ENCODE measurements at places on chromosomes 6 and 20.

DNA sequence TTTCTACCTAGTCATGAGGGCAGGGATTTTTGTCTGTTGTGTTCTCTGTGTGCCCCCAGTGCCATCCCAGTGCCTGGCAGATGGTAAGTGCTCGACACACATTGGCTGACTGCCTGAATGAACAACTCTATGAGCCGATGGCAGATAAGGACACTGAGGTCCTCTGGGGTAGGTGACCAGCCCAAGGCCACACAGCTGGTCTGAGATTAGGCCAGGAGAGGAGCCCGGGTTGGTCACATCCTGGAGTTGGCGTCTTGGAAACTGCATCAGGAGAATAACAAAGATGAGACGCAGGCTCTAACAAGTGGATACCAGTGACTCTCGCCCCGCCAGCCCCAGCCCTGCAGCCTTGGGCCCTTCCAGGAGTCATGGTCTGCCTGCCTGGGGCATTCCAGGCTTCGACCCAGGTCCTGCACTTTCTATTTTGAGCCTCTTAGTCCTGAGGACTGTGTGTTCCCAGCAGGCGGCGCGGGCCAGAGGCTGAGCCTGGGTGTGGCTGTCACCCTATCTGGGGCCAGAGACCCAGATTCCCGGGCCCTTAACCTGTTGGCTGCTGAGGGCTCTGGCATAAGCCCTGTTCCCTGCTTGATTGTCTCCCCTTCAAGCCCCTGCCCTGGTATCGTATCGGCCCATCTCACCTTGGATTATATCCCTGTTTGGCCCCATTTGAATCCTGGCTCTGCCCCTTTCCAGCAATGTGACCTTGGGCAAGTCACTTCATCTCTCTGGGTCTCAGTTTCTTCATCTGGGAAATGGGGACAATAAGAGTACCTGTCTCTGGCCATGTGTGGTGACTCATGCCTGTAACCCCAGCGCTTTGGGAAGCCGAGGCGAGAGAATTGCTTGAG is 88.3 kb downstream of the CEBPB start:
- peak; percentile 90 for DNase-seq

GRCh38 chr6:133359760-133360159 is 118.6 kb downstream of the EYA4 start:
- no peak for DNase-seq

GRCh38 chr6:105273589-105273988 is 93.8 kb upstream of the POPDC3 start:
- no peak for DNase-seq

- DNase-seq, result no peak
Observed at GRCh38 chr20:458776-459175, 3.6 kb downstream of the TBC1D20 start.

DNA sequence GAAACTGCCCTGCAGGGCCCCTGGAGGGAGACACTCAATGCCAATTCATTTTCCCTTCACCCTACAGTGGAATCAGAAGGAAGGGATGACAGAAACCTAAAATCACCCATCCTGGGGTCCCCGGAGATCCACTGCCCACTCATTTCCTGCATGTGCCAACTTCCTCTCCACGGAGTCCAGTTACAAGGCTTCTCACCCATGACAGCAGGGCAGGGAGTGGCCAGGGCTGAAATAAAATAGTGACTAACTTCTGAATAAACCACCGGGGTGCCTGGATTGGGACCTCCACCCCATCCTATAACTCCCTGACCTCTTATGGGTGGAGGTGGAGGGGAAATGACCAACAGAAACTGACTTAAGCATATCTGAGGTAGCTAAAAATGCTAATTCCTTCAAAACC is 362.3 kb downstream of the MAFB start:
- DNase-seq, result no peak

- DNase-seq, result no peak
Observed at GRCh38 chr20:49303065-49303552, 25.3 kb upstream of the ZNFX1 start.

- no peak for DNase-seq
Observed at GRCh38 chr6:40251637-40252300, 317.5 kb upstream of the MOCS1 start.

- DNase-seq, result no peak
Observed at GRCh38 chr6:137011406-137011805, 33.4 kb downstream of the IL20RA start.

- peak; percentile 61 for DNase-seq
Observed at GRCh38 chr6:106360410-106360988, at the start of gene CRYBG1. CRYBG1 (plus strand) TSS chr6:106360717; CDS start chr6:106360909, 192 bp downstream.

DNA sequence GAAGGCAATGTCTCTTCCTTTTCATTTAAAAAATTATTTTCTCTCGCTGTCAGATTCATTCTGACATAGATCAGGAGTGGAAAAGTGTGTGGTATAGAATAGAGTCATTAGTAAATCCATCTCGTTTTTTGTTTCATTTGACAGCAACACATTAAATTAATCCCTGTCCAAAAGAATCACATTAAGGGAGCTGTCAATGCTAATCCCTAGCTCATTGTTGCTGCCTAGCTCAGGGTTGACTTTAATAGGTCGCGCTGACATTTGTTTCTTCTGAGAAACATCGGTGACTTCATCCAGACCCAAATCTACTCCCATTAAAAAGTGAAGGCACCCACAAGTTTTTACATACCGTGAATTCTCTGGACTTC is 25.4 kb upstream of the MAP3K7 start:
- no peak for DNase-seq

- no peak for DNase-seq
Observed at GRCh38 chr6:156507656-156508055, 269.5 kb upstream of the ARID1B start.
